Left lung (tissue), 14 donors: ENCODE measurements at places on chromosomes 4 and X. TPM values are rescaled to one million over a fixed set of nuclear protein-coding genes. Genes with fewer than 3 reads are reported as not detected.

DNA sequence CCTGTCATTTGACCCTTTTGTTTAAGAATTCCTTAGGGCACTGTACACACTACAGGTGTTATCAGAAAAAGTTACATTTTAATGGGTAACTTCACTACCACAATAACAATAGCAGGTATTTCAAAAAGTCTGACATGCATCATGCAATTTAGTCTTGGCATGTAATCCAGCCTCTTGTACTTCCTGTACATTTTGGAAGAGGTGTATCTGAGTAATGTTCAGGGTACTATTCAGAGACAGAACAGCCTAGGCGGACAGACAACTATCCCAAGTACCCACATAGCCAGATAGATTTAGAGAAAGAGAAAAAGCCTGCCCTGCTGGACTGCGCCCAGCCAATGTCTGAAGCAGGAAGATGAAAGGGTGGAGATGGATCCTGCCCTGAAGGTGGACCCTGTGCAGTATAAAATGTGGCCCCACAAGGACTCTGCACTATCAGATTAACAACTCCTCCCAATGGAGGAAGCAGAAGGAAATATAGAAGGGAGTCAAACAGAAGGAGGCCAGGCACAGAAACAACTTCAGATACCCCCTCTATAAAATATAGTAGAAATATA lies 8.5 kb downstream of the UGT2B7 start:
- H3K36me3 ChIP-seq = no peaks in the 10 kb centered on the region
- no peak overlapping the region for H3K4me3 ChIP-seq
- no peaks in the 10 kb centered on the region for H3K27me3 ChIP-seq
- H3K27ac ChIP-seq = no peak overlapping the region

- no peaks in the 10 kb centered on the region for H3K27me3 ChIP-seq
- H3K4me3 ChIP-seq = peak overlapping the region; percentile 77
- peaks cover 17% of the 10 kb centered on the region for H3K4me1 ChIP-seq
- DNase-seq = no peak
- H3K27ac ChIP-seq = peak overlapping the region; percentile 98
- H3K36me3 ChIP-seq = no peaks in the 10 kb centered on the region
Observed at GRCh38 chr4:73258436-73258685, 237 bp downstream of the ANKRD17 start.

- peaks cover 53% of the 10 kb centered on the region for H3K36me3 ChIP-seq
- no peaks in the 10 kb centered on the region for H3K27me3 ChIP-seq
- H3K4me3 ChIP-seq = peak overlapping the region; percentile 70
- DNase-seq = peak; percentile 91
- peaks cover 76% of the 10 kb centered on the region for H3K4me1 ChIP-seq
Observed at GRCh38 chr4:2934077-2934812, 29.0 kb downstream of the NOP14 start.

GRCh38 chrX:143664302-143664701 lies 28.4 kb upstream of the SLITRK4 start:
- no peak overlapping the region for H3K27ac ChIP-seq
- no peaks in the 10 kb centered on the region for H3K4me1 ChIP-seq
- peak; percentile 16 for DNase-seq

DNA sequence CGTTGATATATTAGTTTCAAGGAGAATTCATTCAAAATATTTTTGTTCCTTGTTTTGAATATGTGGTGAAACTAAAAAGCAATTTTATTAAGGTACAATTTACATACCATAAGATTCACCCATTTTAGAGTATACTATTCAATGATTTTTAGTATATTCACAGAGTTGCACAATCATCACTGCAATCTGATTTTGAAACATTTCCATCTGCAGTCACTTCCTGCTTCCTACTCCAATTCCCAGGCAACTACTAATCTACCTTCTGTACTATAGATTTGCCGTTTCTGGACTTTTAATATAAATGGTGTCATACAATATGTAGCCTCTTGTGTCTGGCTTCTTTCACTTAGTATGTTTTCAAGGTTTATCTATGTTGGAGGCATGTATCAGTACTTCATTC lies 71.3 kb downstream of the SLC9A7 start:
- H3K4me1 ChIP-seq = no peaks in the 10 kb centered on the region
- H3K27ac ChIP-seq = no peak overlapping the region
- no peak for DNase-seq
- no peaks in the 10 kb centered on the region for H3K27me3 ChIP-seq

DNA sequence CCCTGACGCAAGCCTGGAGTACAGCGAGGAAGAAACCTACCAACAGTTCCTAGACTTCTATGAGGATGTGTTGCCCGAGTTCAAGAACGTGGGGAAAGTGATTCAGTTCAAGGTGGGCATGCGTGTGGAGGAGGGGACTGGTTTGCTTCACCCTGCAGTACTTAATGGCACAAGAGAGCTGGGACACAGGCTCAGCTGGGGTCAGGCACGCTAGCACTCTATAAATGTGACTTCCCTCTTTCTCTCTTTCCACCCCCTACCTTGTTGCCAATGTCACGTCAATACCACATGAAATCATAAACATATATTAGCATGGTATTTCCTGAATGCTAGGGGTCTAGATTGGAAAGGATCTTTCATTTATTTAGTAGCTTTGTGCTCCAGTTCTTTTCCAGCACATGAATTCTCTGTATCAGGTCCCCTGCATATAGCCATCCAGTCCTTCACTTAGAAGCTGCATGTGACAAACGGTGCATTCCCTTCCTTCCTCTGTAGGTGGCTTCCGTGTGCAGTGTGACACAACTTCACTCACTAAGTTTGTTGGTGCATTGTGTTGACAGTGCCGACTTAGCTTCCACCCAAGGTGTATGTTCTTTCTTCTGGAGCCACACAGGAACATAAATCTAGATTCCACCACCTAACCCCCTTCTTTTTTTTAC lies 25.6 kb downstream of the ZRSR2 start:
- H3K4me1 ChIP-seq = no peaks in the 10 kb centered on the region
- H3K27ac ChIP-seq = no peak overlapping the region
- no peak for DNase-seq
- no peaks in the 10 kb centered on the region for H3K36me3 ChIP-seq

DNA sequence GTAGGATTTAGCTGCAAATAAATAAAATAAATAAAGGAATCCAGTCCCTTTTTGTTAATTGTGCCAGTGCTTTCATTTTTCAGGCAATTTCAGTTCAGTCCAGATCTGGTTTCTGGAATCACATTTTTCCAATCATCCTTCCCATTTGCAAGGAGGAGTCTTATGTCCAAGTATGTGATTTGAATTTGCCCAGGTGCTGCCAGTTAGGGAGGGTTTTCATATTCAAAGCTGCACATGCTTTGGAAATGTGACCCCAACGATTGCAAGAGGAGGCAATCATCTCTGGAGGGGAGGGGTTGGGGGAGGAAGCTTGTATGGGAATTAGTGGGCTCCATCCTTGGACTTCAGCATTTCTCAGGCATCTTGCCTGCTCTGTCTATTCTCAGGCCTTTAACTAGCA lies 4.4 kb downstream of the PLAC1 start:
- H3K27me3 ChIP-seq = no peaks in the 10 kb centered on the region
- no peak for DNase-seq
- H3K27ac ChIP-seq = no peak overlapping the region
- H3K36me3 ChIP-seq = no peaks in the 10 kb centered on the region
- H3K4me1 ChIP-seq = no peaks in the 10 kb centered on the region
- H3K4me3 ChIP-seq = no peak overlapping the region

DNA sequence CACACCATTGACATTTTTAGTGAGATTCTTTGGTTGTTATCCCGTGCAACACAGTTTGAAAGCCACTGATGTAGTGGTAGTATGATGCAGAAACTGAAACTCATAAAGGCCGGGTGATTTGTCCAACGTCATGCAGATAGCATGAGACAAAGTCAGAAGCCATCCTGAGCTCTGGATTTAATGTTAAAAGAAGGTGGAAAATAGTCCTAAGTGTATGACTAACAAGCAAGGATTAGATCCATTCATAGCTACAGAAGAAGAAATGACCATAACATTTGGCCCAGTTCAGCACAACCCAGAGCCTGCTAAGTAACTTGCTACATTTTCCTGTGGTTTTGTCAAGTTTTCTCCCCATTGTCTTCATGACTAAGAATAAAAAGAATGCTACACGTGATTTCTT lies 142.4 kb downstream of the AMELX start:
- no peaks in the 10 kb centered on the region for H3K4me1 ChIP-seq
- no peak overlapping the region for H3K27ac ChIP-seq
- no peaks in the 10 kb centered on the region for H3K27me3 ChIP-seq
- H3K36me3 ChIP-seq = no peaks in the 10 kb centered on the region
- H3K4me3 ChIP-seq = no peak overlapping the region

GRCh38 chr4:138938366-138938690 lies 77.3 kb upstream of the NOCT start:
- peak; percentile 52 for DNase-seq
- H3K4me1 ChIP-seq = peaks cover 15% of the 10 kb centered on the region
- no peak overlapping the region for H3K27ac ChIP-seq
- H3K36me3 ChIP-seq = no peaks in the 10 kb centered on the region

- H3K4me3 ChIP-seq = no peak overlapping the region
- no peaks in the 10 kb centered on the region for H3K4me1 ChIP-seq
- no peak for DNase-seq
- no peaks in the 10 kb centered on the region for H3K27me3 ChIP-seq
Observed at GRCh38 chr4:185358514-185358913, 37.2 kb downstream of the LRP2BP start.

- H3K27ac ChIP-seq = no peak overlapping the region
- DNase-seq = no peak
- H3K27me3 ChIP-seq = peaks cover 5% of the 10 kb centered on the region
- H3K4me1 ChIP-seq = no peaks in the 10 kb centered on the region
- no peaks in the 10 kb centered on the region for H3K36me3 ChIP-seq
Observed at GRCh38 chrX:46967547-46967946, 55.3 kb downstream of the JADE3 start.

DNA sequence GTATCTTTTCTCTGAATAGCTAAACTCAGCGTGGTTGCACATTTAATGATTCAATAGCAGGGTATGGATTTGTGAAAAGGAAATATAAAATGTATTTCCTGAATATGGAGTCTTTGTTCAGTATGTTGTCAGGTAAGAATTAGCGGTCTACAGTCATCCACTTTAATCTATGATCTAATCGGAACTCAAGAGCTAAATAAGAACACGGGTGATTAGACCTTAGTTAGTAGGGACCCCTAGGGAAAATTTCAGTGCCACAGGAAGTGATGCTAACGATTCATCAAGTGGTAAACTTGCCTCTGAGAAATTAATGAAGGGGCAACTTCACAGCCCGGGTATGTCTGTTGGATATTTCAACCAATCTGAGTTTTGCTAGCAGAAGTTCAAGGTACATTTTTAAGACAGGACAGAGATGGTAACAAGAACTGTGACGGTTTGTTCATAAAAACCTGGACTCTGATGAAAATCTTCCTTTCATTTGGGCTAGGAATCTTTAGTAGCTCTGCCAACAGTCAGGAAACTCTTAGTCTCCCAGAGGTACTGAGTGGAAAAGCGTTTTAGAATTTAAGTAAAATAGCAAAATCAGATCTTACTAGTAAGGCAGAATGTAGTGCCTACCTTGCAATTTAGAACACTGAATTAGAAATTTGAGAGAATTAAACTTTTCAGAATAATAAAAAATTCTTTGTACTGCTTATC lies 47.1 kb downstream of the PCDH7 start:
- H3K27me3 ChIP-seq = no peaks in the 10 kb centered on the region
- no peak overlapping the region for H3K4me3 ChIP-seq
- no peak for DNase-seq

- no peak overlapping the region for H3K4me3 ChIP-seq
- no peaks in the 10 kb centered on the region for H3K4me1 ChIP-seq
- H3K27ac ChIP-seq = no peak overlapping the region
- peaks cover 94% of the 10 kb centered on the region for H3K27me3 ChIP-seq
Observed at GRCh38 chr4:8882239-8882638, 10.6 kb upstream of the HMX1 start.

DNA sequence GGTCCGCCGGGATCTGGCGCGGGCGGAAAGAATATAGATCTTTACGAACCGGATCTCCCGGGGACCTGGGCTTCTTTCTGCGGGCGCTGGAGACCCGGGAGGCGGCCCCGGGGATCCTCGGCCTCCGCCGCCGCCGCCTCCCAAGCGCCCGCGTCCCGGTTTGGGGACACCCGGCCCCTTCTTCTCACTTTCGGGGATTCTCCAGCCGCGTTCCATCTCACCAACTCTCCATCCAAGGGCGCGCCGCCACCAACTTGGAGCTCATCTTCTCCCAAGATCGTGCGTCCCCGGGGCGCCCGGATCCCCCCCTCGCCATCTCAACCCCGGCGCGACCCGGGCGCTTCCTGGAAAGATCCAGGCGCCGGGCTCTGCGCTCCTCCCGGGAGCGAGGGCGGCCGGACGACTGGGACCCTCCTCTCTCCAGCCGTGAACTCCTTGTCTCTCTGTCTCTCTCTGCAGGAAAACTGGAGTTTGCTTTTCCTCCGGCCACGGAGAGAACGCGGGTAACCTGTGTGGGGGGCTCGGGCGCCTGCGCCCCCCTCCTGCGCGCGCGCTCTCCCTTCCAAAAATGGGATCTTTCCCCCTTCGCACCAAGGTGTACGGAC lies 482 bp upstream of the SHOX start:
- H3K36me3 ChIP-seq = no peaks in the 10 kb centered on the region
- no peaks in the 10 kb centered on the region for H3K4me1 ChIP-seq
- H3K4me3 ChIP-seq = no peak overlapping the region
- peaks cover 84% of the 10 kb centered on the region for H3K27me3 ChIP-seq
- DNase-seq = no peak

- no peaks in the 10 kb centered on the region for H3K36me3 ChIP-seq
- no peak for DNase-seq
- no peaks in the 10 kb centered on the region for H3K27me3 ChIP-seq
- H3K4me1 ChIP-seq = no peaks in the 10 kb centered on the region
Observed at GRCh38 chr4:94941706-94942105, 184.0 kb downstream of the BMPR1B start.

DNA sequence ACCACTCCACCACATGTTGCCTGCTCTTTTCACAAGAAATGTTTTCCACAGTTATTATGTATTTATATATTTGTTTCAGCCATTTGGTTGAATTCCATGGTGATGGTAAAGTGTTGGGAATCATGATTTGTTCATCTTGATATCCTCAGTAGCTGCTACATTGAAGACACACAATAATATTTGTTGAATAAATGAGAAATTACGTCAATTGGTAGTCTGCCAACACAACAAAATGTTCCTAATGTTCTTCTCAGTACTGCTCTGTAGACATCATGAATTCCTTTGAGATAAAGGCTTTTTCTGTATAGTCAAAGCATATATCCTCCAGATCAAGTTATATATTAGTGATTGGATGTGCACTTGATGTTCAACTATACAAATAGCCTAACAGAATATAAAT lies 29.5 kb downstream of the CXXC4 start:
- no peak overlapping the region for H3K4me3 ChIP-seq
- H3K27ac ChIP-seq = no peak overlapping the region
- peak; percentile 39 for DNase-seq
- H3K27me3 ChIP-seq = no peaks in the 10 kb centered on the region

- no peak for DNase-seq
- no peaks in the 10 kb centered on the region for H3K27me3 ChIP-seq
- H3K4me1 ChIP-seq = no peaks in the 10 kb centered on the region
- H3K36me3 ChIP-seq = no peaks in the 10 kb centered on the region
- no peak overlapping the region for H3K4me3 ChIP-seq
Observed at GRCh38 chrX:11789809-11790208, 31.8 kb downstream of the MSL3 start.

Gene TLR1
- 13.4 TPM for total RNA-seq

Gene MEPE
- total RNA-seq = not detected

Gene PPEF2
- total RNA-seq = not detected

Gene GPRIN3
- 9.4 TPM for total RNA-seq

Gene FGF5
- total RNA-seq = 0.05 TPM

Gene BEX5
- 4.7 TPM for total RNA-seq

Gene FRG2
- not detected for total RNA-seq

Gene MAGEA10
- not detected for total RNA-seq

Gene NWD2
- not detected for total RNA-seq

Gene RPA4
- 1.2 TPM for total RNA-seq

Gene SEC24B
- total RNA-seq = 27.0 TPM

Gene CITED1
- 3.8 TPM for total RNA-seq

Gene STK32B
- 0.90 TPM for total RNA-seq
